ENCODE measurements at places on chromosomes 3 and 15.

DNA sequence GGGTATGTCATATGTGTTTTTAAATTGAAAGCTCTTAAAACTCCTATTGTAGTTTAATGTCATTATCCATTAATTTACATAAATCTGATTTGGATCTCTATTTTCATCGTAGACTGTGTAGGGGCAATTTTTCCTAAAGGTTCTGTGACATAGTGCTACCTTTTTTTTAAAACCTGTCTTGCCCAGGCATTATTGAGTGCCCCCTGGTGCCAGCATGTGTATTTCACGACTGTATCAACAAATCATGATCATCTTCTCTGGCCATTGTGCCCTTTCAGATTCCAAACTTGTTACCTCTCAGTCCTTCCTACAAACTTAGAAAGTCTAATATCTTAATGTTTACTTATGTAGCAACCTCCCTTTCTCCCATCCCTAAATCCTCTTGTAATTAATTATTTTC, 97.2 kb upstream of the FLNB start:
- DNase-seq = no peak

DNA sequence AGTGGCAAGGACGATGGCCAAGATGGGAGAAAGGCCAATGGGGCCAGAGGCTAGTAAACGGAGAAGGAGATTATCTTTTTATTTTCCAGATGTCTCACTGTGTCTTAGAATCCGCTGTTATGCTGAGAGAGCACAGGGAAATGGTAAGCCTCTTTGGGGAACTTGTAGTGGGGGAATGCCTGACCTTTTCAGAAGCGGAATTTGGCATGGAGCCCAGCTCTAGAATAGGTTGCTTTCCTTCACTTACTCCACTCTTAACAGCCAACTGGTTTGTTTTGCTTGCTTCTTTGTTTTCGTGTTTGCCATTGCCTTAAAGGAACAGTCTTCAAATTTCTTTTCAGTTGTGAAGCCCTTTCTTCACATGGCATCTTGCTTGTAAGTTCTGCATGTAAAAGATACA, 316.2 kb upstream of the THRB start:
- no peak for DNase-seq

- DNase-seq = no peak
Measured at GRCh38 chr3:106401666-106402490, 533.1 kb upstream of the CBLB start.

DNA sequence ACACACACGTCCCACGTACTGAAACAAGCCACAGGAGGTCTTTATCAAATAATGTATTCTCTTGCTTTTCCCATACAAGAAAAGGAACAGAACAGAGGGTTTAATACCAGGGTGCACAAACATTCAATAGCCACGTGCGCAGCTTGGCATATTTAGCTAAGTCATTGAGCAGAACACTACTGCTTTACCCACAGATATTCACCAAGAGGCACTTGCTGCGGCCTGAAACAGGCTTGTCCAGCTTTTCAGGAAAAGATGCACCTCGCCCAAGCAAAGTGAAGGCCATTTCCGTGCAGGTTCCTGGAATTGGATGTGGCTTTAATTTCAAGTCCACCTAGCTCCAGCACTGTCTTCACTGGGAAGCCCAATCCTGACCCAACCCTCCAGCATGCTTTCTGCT, 17.6 kb downstream of the ZDHHC3 start:
- DNase-seq = no peak

DNA sequence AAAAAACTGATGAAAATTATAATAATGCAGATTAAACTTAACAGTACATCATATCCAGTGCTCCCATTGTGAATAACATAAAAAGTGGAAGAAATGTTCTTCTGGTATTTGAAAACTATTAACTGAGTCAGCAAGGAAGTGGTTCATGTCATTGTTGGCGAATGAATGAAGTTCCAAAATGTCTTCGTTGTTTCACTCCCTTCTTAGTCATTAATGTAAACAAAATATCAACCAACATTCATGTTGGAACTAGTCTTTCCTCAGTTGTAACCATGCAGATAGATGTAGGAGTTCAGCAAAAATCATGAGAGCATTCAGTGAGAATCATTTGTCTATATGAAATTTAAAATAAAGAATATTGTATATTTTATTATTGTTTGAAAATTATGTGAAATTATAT, 44.1 kb upstream of the ICE2 start:
- no peak for DNase-seq

DNA sequence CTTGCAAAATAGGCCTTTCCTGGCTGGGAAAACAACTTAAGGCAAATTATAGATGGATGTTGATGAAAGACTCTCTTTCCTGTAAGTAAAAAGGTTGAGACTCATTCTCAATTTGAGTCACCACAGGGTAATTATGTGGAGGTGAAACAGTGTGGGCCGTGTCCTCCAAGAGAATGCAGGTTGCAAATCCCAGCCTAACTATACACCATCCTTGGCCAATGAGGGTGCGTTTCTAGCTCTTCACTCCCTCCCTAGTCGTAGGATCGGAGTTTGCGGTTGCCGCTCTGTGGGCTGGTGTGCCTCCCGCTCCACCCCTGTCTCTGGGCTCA, 259.9 kb downstream of the PLCL2 start:
- no peak for DNase-seq

DNA sequence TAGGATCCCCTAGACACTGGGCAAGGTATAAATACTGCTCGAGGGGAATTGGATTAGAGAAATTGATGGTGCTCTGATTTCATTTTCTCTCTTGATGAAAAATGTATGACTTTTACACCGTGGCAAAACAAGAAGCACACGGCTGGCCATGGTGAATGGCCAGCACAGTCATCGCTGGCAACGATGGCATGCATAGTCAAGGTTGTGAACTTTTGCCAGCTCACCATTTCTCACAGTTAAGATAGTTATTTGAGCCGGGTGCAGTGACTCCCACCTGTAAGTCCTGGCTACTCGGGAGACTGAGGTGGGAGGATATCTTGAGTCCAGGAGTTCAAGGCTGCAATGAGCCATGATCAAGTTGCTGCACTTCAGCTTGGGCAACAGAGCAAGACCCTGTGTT, 95.4 kb downstream of the HMG20A start:
- DNase-seq = no peak

GRCh38 chr3:59131016-59131766, 81.4 kb upstream of the CFAP20DC start:
- no peak for DNase-seq

GRCh38 chr3:108894981-108895380, 58.7 kb downstream of the GUCA1C start:
- no peak for DNase-seq

GRCh38 chr3:7695049-7695448, 806.6 kb upstream of the LMCD1 start:
- DNase-seq = no peak

- DNase-seq = no peak
Measured at GRCh38 chr3:124995460-124995994, 60.3 kb downstream of the HEG1 start.

DNA sequence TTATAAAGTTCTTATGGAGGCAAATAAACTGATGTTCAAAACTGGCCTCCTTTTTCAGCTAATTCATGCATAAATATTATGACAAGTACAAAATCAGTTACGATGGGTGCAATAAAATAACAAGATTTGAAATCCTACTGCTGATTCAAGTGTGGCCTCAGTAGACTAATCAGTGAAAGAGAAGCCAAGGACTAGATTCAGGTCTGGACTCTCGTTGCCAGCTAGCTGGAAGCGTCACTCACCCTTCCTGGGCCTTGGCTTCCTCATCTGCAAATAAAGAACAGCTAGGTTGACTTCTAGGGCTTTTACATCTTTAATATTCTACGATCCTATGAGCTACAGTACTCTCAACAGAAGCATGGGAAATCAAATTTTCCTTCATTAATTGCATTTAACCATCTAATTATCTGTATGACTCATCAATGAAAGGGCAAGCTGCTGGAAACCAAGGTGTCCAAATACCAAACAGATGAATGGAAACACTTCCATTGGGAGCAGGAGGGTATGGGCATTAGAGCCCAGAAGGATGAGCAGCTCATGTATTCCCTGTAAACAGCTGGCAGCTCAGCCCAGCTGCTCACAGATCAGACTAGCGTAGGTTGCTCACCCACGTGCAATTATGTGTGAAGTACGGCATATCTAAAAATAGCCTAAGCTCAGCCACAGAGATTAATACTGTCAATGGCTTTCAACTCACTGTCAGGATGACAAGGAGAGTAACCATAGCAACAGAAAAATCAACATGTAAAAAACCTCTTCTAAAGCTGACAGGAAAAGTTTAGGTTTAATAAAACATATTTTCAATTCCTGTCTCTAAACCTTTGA, 294.8 kb downstream of the PLCL2 start:
- no peak for DNase-seq

GRCh38 chr3:90180543-90180942, 1073.1 kb downstream of the EPHA3 start:
- no peak for DNase-seq

- no peak for DNase-seq
Measured at GRCh38 chr15:97991972-97992541, 31.6 kb downstream of the ARRDC4 start.

- no peak for DNase-seq
Measured at GRCh38 chr3:141124715-141125114, 73.6 kb downstream of the SPSB4 start.

GRCh38 chr3:128339491-128340012, 127.1 kb downstream of the DNAJB8 start:
- DNase-seq = no peak

DNA sequence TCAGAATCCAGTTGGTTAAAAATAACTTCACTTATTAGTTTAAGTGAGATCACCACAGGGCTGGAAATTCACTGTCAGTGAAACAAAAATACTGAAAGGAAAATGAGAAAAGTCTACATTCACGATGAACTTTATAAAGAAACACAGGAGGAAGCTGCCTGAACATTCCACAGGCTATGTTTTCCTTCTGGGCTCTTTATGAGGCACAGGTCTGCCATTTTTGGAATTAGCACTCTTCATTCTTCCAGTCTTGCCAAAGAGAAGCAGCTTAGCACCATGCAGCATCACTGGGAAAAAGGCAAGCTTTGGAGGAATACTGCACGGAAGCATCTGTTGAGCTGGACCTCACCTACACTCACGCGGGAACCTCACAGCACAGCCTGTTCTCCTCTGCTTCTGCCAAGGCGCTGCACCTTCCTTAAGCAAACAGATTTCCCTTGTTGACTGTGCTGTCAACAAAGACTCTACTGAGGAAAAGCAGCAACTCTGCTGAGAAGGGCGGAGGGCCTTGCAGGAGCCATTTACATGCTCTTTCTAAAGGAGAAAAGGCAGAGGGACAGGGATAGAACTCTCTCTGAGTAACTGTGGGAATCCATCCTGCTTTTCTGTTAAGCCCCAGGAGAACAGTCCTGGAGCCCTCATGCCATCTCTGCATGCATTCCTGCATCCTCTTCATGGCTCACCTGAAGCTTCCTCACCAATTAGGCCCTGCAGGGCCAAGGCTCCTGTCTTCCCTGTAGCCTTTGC, 15.7 kb downstream of the SUSD5 start:
- no peak for DNase-seq

GRCh38 chr3:26084629-26085028, 294.7 kb downstream of the OXSM start:
- no peak for DNase-seq

- DNase-seq = no peak
Measured at GRCh38 chr3:24086206-24086605, 141.1 kb downstream of the NR1D2 start.

DNA sequence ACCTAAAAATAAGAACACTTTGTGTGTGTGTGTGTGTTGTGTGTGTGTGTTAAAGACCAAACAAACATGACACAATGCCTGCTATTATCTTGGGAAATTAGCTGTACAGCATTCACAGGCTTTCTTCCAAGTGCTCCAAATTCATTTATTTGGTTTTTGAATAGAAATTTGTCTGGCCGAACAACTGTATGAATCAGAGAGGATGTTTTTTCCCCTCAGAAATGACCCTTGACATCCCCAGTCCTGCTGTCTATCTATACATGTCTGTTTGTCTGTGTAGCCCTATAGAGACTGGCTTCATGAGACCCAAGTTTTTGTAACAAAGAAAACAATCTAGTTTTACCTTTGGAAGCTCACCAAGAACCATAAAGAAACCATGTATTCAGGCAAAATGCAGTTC, 549.8 kb downstream of the NSUN3 start:
- no peak for DNase-seq

GRCh38 chr15:66854012-66854965, 152.3 kb downstream of the SMAD6 start:
- no peak for DNase-seq

DNA sequence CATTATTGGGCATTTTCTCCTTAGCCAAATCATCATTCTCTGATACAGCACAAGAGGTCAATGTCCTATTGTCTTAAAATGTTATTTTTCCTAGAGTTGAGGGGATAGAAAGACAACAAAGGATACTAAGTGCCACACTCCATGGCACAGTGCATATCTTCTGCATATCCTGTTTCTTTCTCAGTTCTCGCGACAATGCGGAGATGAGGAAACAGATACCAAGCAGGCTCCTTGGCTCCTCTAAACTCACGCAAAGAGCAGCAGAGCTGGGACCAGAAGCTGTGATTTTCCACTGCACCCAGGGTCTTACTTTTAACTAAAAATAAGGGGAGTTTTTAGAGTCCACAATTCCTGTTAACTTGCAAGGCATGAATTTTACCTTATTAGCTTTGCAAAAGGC, 10.5 kb upstream of the VGLL4 start:
- no peak for DNase-seq

DNA sequence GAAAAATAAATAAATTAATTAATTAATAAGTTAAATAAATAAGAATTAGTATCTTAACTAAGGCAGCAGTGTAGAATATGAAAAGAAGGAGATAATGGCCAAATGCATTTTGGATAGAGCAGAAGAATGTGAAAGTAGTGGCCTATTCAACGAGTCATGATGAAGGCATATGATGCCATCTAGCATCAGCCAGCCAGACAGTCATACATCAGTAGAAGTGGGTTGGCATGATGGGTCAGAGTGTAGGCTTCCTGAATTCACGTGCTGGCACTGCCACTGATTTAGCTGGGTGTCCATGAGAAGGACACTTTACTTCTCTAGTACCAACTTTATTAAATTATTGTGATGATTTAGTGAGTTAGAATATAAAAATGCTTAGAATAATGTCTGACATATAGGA, 256.1 kb upstream of the ARPP21 start:
- no peak for DNase-seq

DNA sequence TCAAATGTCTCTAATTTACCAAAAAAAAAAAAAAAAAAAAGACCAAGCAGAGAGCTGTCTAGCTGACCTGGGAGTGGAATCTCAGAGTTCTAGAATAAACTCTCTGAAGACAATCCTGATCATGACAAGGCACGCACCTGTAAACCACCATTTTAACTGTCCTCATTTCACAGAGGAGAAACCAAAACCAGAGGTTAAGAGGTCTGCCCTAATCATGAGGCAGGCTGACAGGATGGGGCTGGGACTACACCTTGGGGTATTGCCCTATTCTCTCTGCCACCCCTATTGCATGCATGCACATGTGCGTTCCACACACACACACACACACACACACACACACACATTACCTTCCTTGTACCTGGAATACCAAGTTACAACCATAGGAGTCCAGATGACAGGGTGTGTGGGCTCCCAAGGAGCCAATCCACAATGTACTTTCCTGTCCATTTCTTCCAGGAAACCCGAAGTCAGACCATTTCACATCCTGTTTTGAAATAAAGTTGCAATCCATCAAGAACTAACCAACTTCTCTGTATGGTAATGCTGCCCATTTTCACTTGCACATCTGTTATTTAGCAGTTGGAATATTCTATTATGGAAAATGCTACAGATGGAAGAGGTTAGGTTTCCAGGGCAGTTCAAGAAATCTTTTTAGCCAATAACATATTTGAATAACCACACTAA, 34.6 kb downstream of the HSPBAP1 start:
- DNase-seq = no peak

- no peak for DNase-seq
Measured at GRCh38 chr15:58966698-58967097, 20.8 kb upstream of the RNF111 start.
